ENCODE measurements at places on chromosomes 7 and 10.
A peak's percentile ranks its signal among the peaks of the same experiment; 100 is the strongest.

DNA sequence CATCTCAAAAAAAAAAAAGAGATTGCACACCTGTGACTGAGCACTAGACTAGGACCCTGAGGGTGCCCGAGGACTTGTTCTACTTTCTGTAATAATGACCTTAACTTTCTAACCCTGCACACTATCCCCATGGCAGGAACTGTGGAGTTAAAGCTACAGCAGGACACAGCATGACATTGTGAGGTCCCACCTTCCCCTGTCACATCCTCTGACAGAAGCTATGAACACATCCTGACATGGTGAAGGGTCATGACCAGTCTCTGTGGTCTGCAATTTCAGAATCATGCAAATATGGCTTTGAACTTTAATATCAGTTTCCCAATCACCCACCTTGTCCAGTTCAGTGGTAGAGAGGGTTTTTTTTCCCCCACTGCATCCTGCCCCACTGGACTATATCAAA lies 18.5 kb upstream of the SAR1A start:
- DNase-seq: no peak

GRCh38 chr7:149727899-149728476 lies 45.4 kb downstream of the ZNF467 start:
- no peak for DNase-seq

DNA sequence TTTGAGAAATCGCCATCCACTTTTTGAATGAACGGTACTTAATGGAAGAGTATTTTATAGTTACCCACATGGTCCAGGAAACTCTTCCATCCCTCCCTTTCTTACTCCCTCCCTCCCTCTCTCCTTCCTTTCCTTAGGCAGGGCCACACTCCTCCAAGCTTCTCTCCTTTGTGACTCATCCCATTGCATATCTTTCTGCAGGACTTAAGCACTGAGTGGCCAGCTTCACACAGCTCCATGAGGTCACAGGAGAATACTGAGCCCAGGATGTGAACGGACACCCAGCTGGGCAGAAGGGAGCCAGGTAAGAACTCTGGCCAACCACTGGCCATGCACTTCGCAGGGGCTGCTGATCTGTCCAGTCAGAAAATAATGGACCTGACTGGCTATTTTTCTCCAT lies 189.7 kb upstream of the ADCY1 start:
- no peak for DNase-seq

GRCh38 chr10:48414778-48415177 lies 108.3 kb downstream of the MAPK8 start:
- no peak for DNase-seq

DNA sequence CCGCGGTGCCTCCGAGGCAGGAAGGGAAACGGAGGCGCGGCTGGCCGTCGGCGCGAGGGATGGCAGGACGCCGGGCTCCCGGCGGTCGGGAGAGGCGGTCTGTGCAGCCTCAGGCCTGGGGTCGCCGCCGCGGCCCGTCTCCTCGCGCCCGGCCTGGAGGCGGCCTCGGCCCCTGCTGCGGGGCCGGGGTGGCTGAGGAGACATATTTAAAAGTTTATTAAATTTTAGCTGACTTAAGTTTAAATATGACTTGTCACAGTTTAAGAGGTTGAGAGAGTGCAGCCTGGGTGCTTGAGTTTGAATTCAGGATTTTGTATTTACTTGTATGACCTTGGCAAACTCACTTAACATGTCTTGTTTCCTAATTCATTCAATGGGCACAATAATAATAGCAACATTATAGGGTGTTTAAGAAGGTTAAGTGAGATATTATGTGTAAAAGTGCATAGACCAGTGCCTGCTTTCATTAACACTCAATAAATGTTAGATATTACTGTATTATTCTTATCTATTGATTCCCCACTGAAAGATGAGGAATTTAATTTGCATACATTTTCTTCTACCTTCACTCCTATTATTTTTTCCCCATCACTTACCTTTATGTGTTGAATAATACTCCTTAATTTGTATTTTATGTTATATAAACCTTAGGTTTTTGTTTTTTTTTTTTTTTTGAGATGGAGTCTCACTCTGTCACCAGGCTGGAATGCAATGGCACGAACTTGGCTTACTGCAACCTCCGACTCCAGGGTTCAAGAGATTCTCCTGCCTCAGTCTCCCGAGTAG lies 718 bp downstream of the DYNC2I1 start:
- no peak for DNase-seq

- no peak for DNase-seq
Observed at GRCh38 chr7:66629222-66630062, 761 bp downstream of the KCTD7 start.

DNA sequence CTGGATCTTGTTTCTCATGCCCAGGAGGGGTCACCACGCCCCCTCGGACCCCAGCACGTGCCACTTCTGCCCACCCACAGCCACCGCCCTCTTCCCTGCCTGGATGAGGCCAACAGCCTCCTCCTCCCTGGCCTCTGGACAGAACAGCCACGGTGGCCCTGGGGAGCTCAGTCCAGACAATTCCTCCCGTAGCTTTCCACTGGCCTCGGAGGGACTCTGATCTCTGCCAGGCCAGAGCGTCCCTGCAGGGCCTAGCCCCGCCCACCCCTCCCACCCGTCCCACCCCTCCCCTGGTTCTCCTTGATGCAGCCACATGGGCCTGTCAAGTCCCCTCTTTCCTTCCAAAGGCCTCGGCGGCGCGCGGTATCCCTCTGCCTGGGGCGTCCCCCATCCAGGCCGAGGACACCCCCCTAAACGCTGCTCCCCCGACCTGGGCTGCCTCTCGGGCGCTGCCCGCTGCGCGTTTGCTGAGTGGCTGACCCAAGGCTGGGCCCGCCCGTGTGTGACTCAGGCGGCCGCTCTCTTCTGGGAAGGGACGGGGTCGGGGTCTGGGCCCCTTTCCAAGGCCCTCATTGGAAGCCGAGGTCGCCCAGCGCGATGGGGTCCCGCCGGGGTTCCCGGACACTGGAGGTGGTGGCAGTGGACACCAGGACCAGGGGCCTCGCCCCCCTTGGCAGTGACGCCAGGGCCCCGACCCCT lies 557 bp downstream of the TMEM120A start:
- no peak for DNase-seq

DNA sequence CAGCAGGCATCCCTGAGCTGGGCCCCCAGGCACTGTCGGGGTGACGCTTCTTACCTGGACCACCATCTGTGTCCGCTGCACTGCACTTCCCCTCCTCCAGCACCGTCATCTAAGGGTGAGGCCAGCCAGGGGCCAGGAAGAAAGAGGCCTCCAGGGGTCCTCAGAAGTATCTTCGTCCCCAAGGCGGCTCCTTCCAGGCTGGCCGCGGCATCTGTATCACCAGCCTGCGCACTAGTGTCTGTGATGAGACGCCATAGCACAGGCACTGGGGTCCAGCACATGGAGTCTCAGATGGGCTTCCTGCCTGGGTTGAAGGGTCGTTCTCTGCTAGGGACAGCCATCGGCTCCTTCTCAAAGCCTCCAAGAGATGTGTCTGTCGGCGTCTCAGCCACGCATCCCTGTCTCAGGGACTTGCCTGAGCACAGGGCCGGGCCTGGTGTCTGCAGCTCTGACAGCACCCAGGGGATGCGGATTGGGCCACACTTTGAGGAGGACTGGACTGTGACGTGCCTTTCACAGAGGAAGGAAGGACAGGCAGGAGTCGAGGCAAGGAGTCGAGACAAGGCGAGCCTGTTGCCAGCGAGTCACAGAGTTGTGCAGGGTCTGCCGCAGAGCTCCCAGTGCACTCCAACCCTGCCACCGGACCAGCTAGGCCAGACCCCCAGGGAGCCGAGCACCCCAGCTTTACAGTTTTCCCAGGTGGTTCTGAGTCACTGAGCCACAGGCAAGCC lies 101.5 kb upstream of the DIP2C start:
- DNase-seq: no peak

DNA sequence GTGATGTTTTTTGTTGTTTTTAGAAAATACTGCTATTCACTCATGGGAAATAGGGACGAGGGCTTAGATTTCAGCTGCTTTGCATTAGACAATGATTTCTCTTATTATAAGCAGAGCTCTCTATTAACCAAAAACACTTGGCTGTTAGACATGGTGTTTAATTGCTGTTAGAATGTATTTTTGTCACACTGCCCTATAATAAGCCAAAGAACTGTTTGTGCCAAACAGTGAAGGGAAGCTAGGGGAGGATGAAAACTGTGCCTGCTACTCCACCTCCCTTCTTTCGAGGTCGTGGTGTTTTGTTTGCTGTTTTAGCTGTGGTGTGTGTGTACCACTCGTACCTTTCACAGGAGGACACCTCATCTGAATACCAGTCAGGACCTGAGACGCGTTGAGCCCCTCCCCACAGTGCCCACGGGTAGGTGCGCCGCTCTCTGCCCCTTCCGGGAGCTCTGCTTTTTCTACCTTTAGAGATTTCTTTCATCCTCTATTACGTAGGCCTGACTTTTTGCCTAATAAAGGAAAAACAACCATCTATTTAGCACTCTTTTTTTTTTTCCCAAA lies 57.9 kb downstream of the CUX1 start:
- no peak for DNase-seq

- no peak for DNase-seq
Observed at GRCh38 chr10:31143331-31143935, 111.8 kb upstream of the ZNF438 start.

DNA sequence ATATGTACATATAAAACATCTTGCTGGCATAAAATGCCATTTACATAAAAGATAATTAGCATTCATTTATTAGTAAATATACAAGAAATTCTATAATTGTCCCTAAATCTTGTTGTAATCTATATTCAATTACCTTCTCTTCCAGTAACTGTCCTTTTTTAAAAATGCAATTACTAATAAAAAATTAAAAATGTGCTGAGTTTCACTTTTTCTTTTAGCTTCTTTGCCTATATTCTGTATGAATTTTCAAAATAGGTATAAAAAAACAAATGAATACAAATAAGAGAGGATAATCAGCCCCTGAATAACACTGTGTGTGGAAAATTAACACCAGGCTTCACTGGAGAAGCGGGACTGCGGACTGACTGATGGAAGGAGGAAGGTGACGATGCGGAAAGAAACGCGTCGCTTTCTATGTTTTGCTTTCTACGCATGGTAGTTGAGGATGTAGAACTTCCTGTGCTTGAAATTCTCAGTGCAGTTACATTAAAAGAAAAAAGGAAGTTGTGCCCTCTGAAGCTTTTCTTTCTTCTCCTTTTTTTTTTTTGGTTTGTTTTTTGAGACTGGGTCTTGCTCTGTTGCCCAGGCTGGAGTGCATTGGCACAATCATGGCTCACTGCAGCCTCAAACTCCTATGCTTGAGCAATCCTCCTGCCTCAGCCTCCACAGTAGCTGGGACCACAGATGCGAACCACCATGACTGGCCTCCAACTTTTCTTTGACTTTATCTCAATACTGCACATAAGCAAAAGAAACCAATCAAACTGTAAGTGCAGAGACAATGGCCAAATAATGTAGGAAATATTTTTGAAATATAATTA lies 7.4 kb upstream of the ZMYND11 start:
- peak; percentile 16 for DNase-seq

DNA sequence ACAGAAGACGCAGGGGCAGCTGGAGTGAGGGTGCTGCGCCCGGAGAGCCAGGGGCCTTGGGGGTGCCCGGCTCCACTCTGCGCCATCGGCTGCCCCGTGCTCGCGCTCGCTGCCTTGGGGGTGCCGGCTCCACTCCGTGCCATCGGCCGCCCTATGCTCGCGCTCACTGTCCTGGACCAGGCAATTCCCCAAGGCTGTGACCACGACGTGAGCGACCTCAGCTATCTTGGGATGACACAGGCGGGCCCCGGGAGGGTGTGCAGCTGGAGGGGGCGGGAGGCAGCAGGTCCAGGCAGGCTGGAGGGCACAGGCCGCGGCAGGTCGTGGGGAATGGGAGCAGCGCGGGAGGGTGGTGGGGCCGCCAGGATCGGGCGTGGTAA lies 29.7 kb downstream of the CYP2W1 start:
- DNase-seq: no peak

- DNase-seq: no peak
Observed at GRCh38 chr10:4033341-4033896, 248.4 kb upstream of the KLF6 start.

- no peak for DNase-seq
Observed at GRCh38 chr7:135959646-135960363, 17.4 kb downstream of the MTPN start.

DNA sequence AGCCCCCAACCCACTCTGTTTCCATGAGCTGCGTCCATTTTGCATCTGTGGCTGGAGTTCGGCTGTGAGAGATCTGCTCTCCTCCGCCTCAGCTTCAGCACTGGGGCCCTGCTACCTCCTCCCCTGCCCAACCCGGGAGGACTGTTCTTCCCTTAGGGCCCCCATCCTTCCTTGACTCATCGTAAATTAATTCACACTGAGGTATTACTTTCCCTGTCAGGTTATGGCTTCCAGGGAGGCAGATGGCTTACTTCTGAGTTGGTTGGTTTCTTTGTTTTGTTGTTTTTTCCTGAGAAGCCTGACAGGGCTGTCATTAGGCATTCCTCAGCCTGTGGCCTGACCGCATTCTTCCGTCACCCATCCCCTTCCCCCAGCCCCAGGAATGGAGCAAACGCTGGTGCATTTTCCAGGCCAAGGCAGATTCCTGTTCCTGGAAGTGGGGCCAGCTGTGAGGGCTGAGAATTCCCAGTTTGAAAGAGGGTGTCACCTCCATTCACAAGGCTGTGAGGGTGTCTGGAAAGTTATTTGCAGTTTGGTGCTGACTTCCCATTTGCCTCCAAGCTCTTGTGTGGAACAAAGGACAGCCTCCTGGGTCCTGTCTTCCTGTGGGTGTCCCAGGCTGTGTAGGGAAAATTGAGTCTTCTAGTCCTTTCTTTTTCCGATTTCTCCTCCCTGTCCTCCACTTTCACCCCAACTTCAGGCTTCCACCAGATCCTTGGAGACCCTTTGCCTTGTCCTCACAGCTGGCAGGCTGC lies 11.7 kb downstream of the CPA5 start:
- no peak for DNase-seq

- no peak for DNase-seq
Observed at GRCh38 chr10:128971374-128972035, 495.5 kb upstream of the MGMT start.

GRCh38 chr10:79286318-79286951 lies 60.8 kb upstream of the PPIF start:
- peak; percentile 83 for DNase-seq

DNA sequence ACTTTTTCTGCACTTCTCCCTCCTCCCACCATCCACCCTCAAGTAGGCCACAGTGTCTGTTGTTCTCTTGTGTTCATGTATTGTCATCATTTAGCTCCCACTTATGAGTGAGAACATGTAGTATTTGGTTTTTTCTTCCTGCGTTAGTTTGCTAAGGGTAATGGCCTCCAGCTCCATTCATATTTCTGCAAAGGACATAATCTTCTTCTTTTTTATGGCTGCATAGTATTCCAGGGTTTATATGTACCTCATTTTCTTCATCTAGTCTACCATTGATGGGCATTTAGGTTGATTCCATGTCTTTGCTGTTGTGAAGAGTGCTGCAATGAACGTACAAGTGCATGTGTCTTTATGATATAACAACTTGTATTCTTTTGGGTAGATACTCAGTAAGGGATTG lies 230.4 kb downstream of the ARL4A start:
- DNase-seq: no peak

GRCh38 chr10:62050893-62051433 lies 149.5 kb downstream of the ARID5B start:
- peak; percentile 89 for DNase-seq

GRCh38 chr10:134247-135131 lies 766 bp upstream of the ZMYND11 start:
- peak; percentile 25 for DNase-seq
